ENCODE measurements at places on chromosomes 2 and 18. TPM values are rescaled to one million over a fixed set of nuclear protein-coding genes. Genes with fewer than 3 reads are reported as not detected.
A peak's percentile ranks its signal among the peaks of the same experiment; 100 is the strongest.

DNA sequence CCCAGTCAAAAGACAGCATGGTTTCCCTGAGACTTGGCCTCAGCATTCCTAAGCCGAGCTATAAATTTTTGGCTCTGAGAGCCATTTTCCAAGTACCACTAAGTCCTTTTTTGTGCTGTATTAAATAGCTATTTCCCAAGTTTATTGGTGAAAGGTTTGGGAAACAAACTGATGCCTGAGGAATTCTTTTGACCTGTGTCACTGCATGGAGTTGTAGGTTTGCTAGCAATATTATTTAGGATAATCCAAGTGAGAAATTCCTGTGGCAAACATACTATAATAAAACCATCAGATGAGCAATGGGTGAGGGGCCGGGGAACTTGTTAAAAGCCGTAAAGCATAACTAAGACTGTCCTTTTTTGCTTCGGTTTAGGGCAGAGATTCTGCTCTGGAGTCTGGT lies 28.4 kb downstream of the ARHGAP28 start:
- DNase-seq: no peak

GRCh38 chr2:126645211-126645618 lies 10.7 kb upstream of the GYPC start:
- no peak for DNase-seq

DNA sequence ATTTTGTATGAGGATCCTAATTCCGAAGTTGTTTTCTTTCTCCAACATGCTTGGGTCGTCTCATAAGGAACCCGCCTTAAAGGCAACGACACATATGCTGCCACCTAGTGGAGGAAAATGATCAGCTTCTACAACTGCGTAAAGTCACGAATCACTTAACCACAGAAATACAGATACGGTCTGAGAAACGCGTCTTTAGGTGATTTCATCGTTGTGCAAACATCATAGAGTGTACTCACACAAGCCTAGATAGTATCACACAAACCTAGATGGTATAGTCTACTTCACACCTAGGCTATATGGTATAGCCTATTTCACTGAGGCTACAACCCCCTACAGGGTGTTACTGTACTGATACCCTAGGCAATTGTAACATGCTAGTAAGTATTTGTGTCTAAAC lies 13.1 kb downstream of the GNLY start:
- DNase-seq: peak; percentile 81

- no peak for DNase-seq
Observed at GRCh38 chr18:34003687-34004086, 221.0 kb downstream of the NOL4 start.

COL5A2 gene
- total RNA-seq: 160 TPM

UGT1A4 gene
- total RNA-seq: 0.04 TPM

SLC40A1 gene
- 2.2 TPM for total RNA-seq

CABLES1 gene
- 11.7 TPM for total RNA-seq

ADRA2B gene
- not detected for total RNA-seq

All from H4 (cell line).